ENCODE measurements at places on chromosomes 7 and 10.

DNA sequence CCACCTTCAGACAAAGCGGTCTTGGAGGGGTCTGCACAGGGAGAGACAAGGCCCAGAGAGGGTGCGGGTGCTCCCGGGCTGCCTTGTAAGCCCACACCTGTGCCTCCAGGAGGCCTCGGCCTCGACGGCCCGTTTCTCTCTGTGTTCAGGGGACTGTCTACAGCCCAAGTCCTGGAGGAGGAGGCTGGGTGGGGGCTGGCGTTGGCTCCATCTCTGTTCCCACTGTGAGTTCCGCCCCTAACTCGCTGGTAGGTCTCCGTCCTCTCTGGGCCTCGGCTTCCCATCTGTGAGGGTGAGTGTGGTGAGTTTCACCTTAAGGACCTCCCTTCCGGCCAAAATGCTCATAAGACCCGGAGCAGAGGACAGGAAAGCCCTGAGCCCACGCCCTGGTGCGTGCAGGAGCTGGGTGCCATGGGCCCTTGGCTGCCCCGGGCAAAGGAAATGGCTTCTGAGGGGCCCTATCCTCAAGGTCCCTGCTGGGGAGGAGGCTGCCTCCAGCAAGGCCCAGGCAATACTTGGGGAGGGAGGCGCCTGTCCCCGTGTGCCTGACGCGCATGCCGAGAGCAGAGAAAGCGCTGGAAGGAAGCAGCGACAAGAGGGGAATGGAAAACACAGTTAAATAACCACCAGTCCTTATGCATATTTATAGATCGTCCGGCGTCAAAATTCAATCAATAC is 276.8 kb downstream of the ELFN1 start:
- no peak for DNase-seq

DNA sequence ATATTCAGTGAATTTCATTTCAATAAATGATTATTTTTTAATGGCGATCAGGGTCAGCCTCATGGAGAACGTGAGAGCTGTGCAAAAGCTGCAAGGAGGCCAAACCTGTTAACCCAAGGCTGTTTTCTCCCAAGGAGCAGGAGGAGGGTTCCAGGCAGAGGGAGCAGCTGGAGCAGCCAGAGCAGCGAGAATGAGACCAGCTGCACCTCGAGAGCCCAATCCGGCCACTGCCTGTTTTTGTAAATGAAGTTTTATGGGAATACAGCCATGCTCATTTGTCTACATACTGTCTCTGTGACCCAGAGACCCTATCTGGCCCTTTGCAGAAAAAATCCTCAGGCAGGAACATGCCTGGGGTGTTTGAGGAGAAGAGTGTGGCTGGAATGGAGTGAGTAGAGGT is 104.9 kb downstream of the GRK5 start:
- DNase-seq, result no peak

DNA sequence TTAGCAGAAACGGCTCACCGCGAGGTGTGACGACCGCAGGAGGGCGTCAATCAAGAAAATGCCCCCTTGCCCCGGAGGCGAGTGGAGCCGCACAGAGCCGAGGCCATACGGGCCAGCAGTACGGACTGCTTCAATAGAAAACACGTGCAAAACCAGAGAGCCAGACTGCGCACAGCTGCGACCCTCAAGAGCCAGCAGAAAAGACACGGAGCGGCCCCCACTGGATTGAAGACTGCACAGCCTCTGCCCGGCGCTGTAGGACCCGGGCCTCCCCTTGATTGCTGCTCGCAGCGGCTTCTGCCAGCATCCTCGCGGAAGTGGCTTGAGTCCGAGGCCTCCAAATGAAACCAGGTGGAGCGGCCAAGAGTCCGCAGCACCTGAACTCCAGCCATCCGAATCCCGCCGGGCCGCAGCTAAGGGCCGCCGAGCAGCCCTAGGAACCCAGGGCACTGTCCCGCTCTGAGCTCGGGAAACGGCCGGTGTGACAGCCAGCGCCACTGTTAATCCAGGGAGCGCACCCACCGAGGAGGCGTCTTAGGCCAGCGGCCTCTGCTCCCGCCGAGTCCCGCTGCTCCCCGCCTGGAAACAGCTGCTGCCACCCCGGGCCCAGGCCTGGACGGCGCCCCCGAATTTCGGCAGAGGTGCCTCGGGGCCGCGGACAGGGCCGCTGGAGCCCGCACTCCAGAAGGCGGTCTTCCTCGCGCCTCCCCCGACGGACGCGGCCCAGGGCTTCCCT is 660 bp upstream of the HHEX start:
- no peak for DNase-seq

DNA sequence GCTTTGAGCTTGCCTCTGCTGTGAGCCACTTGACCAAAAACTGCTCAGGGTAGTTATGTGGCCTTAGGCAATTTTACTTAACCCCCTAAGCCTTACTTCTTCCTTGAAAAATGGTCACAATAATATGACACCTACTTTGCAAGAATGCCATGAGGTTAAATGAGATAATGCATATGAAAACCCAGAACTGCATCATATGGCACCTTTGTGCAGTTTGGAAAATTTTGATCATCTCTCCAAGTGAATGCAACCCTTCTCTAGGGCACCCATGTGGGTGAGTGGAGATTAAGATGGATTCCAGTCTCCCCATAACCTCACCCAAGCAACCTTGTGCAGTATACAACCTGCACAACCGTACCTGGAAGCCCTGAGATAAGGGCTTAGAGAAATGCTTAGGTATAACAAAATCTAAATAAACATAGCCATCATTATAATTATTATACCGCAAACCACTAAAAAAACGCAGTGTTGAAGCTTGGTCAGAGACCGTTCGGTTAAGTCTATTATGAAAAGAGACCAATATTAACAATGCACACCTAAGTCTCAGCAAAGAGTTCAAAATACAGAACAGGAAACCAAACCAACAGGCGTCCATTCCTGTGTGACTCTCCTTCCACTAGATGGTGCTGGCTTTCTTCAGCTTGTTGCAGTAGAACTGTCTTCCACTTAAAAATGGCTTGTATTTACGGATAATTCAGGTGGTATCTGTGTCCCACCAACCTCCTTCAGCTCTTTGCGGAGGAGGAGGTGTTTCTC is 21.0 kb upstream of the ASB15 start:
- no peak for DNase-seq

GRCh38 chr10:1412531-1413189 is 324.7 kb downstream of the ADARB2 start:
- DNase-seq, result peak; percentile 44

- no peak for DNase-seq
These were observed 4.0 kb upstream of the SPOCK2 start for GRCh38 chr10:72092171-72092924.

GRCh38 chr10:91123261-91123660 is 97.2 kb upstream of the PCGF5 start:
- no peak for DNase-seq

- no peak for DNase-seq
These were observed 95.4 kb downstream of the TBXAS1 start for GRCh38 chr7:139924461-139924860.

GRCh38 chr10:78749898-78750297 is 318.9 kb upstream of the ZMIZ1 start:
- DNase-seq, result no peak

- no peak for DNase-seq
These were observed 78.0 kb downstream of the POM121L12 start for GRCh38 chr7:53113424-53113823.

GRCh38 chr10:43574906-43575305 is 490 bp upstream of the ZNF239 start:
- DNase-seq, result no peak

DNA sequence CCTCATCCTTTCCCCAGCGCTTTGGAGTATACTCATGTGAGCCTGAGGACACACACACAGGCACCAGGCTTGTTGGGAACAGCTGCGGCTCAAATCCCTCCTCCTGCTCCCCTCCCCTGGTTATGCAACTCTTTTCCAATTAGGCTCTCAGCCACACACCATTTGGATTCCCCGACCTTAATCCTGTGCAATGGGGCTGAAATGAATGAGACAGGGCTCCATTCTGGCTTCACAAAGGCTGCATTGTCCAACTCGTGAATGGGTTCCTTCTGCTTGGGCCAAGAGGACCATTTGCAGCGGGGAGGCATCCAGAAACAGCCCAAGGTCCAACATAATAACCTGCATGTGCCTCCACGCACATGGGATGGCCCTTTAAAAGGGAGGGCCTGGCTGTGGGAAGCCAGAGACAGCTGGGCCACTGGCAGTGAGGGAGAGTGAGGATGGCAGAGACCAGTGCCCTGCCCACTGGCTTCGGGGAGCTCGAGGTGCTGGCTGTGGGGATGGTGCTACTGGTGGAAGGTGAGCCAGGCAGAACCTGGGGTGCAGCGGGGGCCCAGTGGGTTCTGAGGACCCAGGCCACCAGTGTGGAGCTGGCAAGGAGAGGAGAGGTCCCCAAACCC is at the start of gene RGR:
Gene RGR, plus strand, starts transcription at position 403 of the 620 bp plus-strand sequence. Its CDS starts 38 bp downstream, at position 441.
- no peak for DNase-seq

GRCh38 chr7:134710854-134711624 is 64.4 kb downstream of the BPGM start:
- DNase-seq, result no peak

DNA sequence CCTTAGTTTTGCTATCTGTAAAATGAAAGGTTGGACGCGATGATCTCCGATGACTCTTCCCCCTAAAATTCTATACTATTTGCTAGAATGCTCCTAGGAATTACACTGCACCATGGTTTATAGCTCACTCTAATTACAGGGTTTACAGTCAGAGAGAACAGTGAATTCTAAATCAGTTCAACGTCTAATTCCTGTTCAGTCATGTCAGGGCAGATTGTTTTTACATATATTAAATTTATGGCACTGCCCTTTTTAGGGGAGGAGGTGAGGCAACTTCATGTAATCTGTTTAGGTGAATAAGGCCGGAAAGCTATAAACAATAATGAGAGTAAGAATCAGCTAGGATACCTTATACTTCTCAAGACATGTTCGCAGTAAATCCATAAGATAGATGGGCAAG is 293.9 kb downstream of the BAMBI start:
- no peak for DNase-seq

GRCh38 chr7:14687777-14688176 is 214.8 kb downstream of the DGKB start:
- DNase-seq, result peak; percentile 49

GRCh38 chr10:113028456-113029440 is 78.7 kb downstream of the TCF7L2 start:
- DNase-seq, result no peak

DNA sequence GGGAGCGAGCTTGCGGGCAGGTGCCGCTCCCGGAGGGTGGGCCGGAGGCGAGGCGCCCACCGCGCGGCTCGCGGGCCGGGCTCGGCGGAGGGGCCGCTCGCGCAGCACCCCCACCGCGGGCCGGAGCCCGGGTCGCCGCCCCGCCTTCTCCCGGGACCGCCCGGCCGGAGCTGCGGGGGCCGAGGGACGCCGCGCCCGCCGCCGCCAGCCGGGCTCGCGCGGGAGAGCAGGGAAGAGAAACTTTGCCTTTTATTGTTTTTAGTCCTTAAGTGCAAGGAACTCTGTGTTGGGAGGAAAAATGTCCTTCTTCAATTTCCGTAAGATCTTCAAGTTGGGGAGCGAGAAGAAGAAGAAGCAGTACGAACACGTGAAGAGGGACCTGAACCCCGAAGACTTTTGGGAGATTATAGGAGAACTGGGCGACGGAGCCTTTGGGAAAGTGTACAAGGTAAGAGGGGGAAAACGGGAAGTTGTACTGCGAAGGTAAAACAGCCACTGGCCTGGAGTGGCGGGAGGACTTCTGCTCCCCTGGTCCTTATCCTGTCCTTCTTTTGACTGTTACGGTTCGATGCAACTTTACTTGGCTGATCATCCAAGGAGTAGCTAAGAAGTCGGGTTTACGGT is 620 bp downstream of the SLK start:
- no peak for DNase-seq

DNA sequence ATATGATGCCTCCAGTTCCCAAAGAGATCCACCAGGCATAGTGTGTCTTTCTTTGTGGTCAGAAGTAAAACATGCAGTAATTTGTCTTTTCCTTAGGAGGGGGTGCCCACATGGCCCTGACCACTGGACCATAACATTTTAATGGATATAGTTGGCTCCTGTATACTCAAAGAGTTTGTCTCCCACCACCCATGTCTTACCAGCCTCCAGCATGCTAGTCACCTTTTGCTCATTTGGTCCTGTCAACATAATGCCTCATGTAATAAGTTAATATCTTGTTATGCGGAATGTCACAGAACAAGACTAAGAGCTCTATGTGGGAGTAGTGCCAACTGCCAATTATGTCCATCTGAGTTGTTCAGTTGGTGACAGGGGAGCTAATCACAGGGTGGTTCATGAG is 83.4 kb upstream of the IFRD1 start:
- DNase-seq, result no peak

DNA sequence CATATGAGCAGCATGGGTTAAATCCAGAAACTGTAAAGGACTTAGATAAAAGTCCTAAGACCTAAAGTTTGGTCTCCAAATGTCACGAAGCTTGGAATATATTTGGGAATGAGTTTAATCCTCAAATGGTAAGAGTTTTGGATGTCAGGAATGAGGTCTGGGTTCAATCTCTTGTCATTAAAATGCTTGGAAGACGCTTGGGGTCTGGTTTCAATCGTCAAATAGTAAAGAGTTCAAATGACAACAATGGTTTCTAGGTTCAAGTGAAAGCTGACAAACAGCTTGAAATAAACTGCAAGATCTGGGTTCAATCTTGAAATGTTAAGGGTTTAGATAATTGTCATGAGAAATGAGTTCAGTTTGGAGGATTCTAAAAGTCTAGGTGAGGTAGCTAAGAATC is 385.5 kb upstream of the HPS1 start:
- DNase-seq, result no peak

- no peak for DNase-seq
These were observed 54.9 kb downstream of the FAM204A start for GRCh38 chr10:118287076-118287806.

- no peak for DNase-seq
These were observed 166.3 kb downstream of the RNF133 start for GRCh38 chr7:122532406-122533269.

DNA sequence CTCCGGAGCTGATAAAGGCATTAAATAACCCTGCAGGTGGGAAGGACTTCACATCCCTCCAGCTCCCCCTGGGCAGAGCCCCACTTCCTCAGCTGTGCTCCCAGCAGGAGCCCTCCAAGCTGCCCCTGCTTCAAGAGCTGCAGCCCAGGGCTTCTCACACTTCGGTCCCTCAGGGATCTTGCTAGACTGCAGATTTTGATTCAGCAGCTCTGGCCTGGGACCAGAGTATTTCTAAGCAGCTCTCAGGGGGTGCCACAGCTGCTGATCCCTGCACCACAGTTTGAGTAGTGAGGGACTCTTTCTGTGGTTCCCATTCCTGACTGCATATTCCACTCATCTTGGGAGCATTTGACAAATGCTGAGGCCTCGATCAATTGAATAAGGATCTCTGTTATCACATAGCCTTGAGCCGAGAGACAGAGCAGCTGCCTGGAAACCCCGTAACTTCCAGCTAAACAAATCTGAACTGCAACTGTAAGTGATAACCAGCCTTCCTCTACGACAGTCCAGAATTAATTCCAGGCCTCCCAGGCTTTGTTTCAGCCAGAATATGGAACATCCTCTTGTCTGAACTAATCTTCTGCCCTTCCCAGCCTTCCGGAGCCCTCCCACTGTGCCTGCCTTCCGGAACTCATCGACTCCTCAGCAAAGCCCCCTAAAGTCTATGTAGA is 161.4 kb downstream of the CCDC3 start:
- DNase-seq, result no peak

Data from NCI-H1105 (cell line).